ENCODE measurements at places on chromosomes 5 and 9. TPM values are rescaled to one million over a fixed set of nuclear protein-coding genes. Genes with fewer than 3 reads are reported as not detected.
A peak's percentile ranks its signal among the peaks of the same experiment; 100 is the strongest.

GRCh38 chr5:134227776-134228175, 1.9 kb upstream of the PPP2CA start:
- no peak for DNase-seq

DNA sequence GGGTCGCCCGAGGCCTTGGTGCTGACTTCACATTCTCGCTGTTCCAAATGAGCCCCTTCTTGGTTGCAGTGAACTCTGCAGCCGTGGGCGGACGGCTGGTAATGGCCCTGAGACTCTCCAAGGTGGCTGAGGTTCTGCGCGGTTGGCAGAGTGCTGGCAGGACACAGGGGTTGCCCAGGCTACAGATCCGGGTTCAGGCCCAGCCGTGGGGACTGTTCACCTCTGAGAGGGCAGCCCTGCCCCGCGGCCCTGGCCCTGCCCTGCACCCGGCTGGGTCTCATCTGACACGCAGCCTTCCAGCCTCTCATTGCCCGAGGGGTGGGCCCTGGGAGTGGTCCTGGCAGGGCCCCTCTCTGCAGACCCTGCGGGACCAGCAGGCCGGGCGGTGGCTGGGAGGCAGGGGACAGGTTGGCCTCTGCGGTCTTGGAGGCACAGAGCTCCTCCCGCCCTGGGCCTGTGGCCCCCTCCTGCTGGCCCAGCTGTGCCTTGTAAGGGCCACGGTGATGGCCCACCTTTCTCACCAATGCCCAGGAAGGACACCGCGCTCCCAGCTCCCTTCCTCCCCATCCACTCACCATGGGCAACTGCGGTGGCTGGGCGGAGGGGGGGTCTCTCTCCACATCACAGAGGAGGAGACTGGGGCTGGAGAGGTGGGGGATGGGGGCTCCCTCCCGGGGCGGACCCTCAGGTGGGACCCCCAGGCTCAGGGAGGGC, 51.6 kb downstream of the AHRR start:
- DNase-seq, result peak; percentile 31

GRCh38 chr5:176631383-176632200, 1.1 kb downstream of the EIF4E1B start:
- DNase-seq, result no peak

DNA sequence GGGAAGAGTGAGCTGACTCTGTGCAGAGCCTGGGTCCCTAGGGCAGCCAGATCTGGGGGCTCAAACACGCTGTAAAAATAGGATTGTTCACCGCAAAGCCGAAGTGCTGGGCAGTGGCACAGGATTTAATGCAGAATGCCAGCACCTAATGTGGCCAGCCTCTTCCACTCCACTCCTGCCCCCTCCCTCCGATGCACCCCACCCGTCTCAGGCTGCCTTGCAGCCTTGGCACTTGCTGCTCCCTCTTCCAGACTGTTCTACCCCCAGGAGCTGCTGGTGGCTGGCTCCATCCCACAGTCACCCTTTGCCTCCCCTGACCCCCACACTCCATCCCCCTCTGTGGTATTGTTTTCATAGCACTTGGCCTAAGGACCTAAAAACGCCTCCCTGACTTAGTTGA, 86.2 kb downstream of the SEMA4D start:
- no peak for DNase-seq

- DNase-seq, result no peak
Measured at GRCh38 chr9:109463924-109464625, 34.0 kb downstream of the PTPN3 start.

DNA sequence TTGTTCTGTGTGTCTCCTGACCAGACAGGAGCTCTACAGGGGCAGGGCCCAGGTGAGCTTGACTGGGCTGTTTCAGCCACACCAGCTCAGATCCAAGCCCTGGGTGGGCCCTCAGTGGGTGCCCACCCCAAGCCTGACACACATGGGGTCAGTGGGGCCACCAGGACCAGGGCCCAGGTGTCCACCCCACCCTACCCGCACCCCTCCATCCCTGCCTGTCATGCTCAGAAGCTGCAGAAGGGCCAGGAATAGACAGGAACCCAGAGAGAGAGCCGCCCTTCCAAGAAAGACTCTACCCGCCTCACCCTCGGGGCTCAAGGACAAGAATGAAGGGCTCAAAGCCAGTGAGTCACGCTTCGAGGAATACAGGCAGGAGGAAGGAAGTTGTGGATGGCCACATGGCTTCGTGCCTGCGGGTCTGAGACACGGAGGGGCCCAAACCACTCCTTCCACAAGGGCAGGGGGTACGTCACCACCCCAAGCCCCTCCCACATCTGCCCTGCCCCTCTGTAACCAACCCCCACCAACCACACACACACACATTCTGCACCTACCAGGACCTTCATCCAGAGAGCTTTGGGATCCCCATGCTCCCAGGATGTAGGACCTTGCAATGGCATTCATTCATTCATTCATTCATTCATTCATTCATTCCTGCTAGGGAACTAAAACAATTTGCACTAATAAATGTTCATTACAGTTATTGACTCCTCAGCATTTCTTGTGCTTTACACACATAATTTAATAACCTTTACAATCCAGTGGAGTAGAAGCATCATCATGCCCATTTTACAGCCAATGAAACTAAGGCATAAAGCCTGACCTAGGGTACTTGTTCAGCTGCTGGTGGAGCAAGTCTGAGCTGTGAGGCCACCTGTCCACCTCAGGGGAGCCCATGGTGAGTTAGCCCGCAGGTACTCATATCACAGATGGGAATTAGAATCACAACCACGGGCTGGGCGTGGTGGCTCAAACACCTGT, 55.9 kb upstream of the STXBP1 start:
- DNase-seq, result no peak

- DNase-seq, result no peak
Measured at GRCh38 chr9:127147251-127147650, 24.8 kb upstream of the ANGPTL2 start.

GRCh38 chr5:112820246-112820645, 40.8 kb upstream of the SRP19 start:
- DNase-seq, result no peak

DNA sequence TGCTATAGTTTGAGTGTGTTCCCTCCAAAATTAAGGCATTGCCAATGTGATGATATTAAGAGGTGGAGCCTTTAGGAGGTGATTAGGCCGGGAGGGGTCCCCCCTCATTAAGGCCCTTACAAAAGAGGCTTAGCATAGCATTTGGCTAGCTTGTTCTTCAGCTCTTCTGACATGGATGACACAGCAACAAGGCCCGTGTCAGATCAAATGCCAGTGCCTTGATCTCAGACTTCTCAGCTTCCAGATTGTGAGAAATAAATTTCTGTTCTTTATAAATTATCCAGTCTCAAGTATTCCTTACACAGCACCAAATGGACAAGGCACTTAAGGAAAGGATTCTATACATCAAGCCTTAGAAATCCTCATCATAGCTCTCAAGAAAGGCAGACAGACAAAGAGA, 31.8 kb downstream of the SLC38A9 start:
- DNase-seq, result no peak

DNA sequence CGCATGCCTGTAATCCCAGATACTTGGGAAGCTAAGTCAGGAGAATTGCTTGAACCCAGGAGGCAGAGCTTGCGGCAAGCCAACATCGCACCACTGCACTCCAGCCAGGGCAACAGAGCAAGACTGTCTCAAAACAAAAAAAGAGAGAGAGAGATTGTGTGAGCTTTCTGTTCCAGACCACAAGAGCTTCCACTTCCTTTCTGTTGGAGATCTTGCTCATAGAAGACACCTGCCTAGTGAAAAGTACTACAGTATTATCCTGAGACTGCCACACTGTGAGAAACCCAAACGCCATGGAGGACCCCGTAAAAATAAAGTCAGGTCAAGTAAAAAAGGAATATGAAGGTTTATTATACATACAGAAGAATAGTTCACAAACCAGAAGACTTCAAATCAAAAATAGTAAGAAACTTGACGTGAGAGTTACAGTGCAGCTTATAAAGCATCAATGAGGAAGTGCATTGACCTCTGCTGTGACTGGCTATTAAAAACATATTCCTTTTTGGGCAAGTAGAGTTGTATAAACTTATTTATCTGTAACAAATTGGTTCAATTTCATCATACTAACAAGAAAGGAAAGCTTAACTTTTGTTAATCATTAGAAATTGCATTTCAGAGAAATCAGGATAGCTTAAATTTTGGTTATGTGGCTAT, 4.3 kb upstream of the EMB start:
- DNase-seq, result no peak

- DNase-seq, result no peak
Measured at GRCh38 chr5:10536931-10537579, 26.8 kb upstream of the ANKRD33B start.

GRCh38 chr5:96081276-96081858, 119.7 kb upstream of the ELL2 start:
- peak; percentile 47 for DNase-seq

- DNase-seq, result no peak
Measured at GRCh38 chr9:14391620-14392019, 77.7 kb upstream of the NFIB start.

DNA sequence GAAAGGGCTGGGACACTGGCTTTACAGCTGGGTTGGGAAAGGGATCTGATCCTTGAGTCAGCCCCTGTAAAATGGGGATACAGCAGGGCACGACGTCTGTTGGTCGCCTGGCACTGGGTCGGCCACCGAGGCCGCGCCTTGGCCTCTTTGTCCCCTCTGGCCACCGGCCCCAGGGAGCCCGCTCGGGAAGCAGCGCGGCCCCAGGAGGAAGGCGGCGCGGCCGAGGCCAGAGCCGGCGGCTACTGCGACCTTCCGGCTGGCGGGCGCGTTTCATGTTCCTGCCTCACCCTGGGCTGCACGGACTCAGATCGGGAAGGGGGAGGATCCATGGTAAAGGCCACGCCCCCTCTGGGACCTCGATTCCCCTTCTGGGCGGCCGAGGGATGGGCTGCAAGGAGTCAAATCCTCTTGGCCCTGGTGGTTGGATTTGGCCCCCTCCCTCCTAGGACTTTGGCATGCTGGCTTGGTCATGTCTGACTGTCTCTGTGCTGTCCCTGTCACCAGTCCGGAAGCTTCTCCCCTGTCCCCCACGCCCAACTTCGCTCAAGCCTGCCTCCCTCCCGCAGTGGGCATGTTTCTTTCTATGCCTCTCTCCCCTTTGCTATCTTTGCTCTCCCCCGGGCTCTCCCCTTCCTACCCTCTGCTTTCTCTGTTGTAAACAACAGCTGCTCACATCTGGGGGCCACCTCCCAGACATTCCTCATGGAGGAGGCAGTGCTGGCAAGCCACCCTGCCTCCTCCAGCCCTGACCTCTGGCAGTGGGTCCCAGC, 25.8 kb downstream of the FPGS start:
- DNase-seq, result peak; percentile 80

DNA sequence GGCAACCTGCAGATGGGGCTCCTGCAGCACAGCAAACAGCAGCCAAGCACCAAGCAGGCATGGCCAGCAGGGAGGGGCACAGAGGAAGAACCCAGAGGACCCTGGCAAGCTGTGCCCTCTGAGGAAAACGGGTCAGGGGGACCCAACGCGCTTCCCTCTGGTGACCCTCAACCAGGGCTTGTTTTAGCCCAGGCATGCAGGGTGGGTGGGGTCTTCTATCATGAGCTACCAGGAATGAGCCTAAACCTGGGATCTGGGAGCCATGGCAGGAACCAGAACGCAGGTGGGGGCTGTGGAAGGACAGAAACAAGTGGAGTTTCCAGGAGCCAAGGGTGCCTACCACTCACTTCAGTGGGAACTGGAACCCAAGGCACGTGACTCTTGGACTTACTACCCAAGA, 20.9 kb downstream of the IPPK start:
- DNase-seq, result no peak

DNA sequence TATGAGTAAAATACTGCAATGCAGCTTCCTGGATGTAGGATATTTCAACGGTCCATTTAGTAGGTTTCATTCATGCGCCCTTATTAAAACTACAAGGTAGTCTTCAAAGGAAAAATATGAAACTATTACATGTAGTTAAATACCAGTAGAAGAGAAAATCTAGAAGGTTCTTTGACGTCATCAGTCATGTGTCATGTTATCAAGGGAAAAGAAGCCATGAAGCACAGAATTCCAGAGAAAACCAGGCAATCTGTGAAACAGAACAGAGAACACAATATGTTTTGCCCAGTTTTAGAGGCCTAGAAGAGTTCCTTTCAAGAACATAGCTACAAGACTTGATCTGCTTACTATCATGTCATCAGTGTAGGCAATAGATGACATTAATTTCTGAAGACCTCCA, 38.4 kb downstream of the BNC2 start:
- no peak for DNase-seq

DNA sequence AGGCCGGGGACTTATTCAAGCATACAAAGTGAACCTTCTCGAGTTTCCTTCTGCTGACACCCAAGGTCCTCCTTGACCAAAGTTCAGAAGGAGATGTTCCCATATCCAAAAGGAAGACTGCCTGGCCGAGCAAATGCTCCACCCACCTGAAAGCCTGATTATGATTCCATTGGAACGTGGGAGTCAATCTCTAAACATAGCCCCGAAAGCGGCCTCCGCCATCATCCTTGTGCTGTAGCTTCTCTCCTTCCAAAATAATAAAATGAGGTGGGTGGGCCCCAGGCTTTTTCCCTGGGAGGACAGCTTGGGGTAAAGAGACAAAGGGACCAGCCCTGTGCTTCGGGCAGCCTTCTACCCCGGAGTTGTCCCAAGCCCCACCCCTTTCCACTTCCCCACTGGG, 355.6 kb upstream of the SLC30A5 start:
- no peak for DNase-seq

- no peak for DNase-seq
Measured at GRCh38 chr5:142974409-142974808, 204.2 kb downstream of the ARHGAP26 start.

DNA sequence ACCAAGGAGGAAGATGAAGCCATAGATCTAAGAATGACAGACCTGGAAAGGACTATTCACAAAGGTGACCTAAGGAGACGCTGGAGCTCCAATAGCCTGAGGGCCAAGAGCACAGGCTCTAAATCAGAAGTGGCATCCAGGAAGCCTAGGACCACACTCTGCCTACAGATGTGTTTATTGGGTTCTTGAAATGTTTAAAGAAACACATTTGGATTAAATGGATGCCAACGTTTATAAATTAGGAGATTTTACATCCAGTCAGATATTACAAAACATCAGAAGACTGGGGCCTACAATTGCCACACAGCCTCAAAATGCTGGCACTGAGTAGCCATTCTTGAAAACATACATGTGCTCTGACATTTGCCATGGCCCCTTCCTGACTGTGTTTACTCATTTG, 80.9 kb downstream of the HMHB1 start:
- no peak for DNase-seq

- DNase-seq, result no peak
Measured at GRCh38 chr5:149756354-149756753, 26.2 kb downstream of the PPARGC1B start.

SLC6A7 gene
- total RNA-seq, result not detected

CNTNAP3 gene
- 1.1 TPM for total RNA-seq

LCP2 gene
- total RNA-seq, result 7.3 TPM

PRKACG gene
- not detected for total RNA-seq

TLX3 gene
- total RNA-seq, result not detected

SLC31A1 gene
- total RNA-seq, result 26.6 TPM

AQP7 gene
- 4.8 TPM for total RNA-seq

UIMC1 gene
- total RNA-seq, result 26.0 TPM

GDNF gene
- total RNA-seq, result not detected

FSTL4 gene
- total RNA-seq, result not detected

COL27A1 gene
- 13.3 TPM for total RNA-seq

WDR38 gene
- total RNA-seq, result not detected

BHMT2 gene
- 374 TPM for total RNA-seq

NEUROG1 gene
- total RNA-seq, result not detected

MYOZ3 gene
- 0.09 TPM for total RNA-seq
